ENCODE measurements at places on chromosomes 4 and X. TPM values are rescaled to one million over a fixed set of nuclear protein-coding genes. Genes with fewer than 3 reads are reported as not detected.

- no peak for DNase-seq
Observed at GRCh38 chrX:119231936-119232445, 4.1 kb upstream of the PGRMC1 start.

GRCh38 chrX:149652232-149652981 lies 20.8 kb upstream of the TMEM185A start:
- DNase-seq: no peak

GRCh38 chr4:14095831-14096230 lies 468.3 kb upstream of the BOD1L1 start:
- no peak for DNase-seq

- DNase-seq: no peak
Observed at GRCh38 chr4:94508296-94508695, 56.6 kb downstream of the PDLIM5 start.

TEX13B gene
- not detected for total RNA-seq

CITED1 gene
- 1.3 TPM for total RNA-seq

CENPVL1 gene
- total RNA-seq: not detected

PCDH10 gene
- 0.37 TPM for total RNA-seq

UGT2B17 gene
- not detected for total RNA-seq
